ENCODE measurements at places on chromosomes 1 and 21.

DNA sequence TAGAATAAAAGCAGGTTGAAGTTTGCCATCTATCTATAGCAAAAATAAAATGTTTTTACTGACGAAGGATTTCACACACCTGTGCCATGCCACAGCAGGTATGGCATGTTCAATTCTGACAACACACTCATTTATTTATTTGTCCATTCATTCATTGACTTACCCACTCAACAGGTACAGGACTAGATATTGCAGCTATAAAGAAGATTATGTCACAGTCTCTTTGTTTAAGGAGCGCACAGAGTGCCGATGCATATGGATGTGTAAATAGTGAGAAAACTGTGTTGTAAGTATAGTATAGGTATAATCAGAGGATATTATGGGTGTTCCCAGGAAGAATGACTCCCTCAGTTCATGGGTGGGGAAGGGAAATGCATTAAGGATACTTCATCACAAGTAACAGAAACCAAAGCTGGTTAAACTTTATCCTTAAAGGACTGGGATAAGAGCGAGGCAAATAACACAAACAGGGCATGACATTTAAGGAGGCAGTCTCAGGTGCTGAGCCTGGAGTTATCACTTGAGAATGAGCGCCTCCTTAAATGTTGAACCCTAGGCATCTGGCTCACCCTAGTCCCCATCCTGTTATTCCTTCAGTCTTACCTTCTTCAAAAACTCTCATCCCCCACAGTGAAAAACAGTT is 7.9 kb upstream of the ZRANB2 start:
- no peak for DNase-seq

- DNase-seq: no peak
These were observed 14.5 kb upstream of the CBR3 start for GRCh38 chr21:36120304-36120888.

- no peak for DNase-seq
These were observed 9.2 kb upstream of the TNNI1 start for GRCh38 chr1:201430776-201431175.

GRCh38 chr1:53712276-53712675 is 26.7 kb downstream of the GLIS1 start:
- DNase-seq: no peak

- DNase-seq: no peak
These were observed 105.5 kb downstream of the RPE65 start for GRCh38 chr1:68344208-68344607.

- DNase-seq: no peak
These were observed 51.1 kb downstream of the SUSD4 start for GRCh38 chr1:223312705-223313414.

Data from activated naive CD8-positive, alpha-beta T cell treated with anti-CD3 and anti-CD28 coated beads, Interleukin-2, amount 10 ng/mL, durations not matched to agents 7 days and 5 days (primary cell).